ENCODE measurements at places on chromosomes 2 and 18.

DNA sequence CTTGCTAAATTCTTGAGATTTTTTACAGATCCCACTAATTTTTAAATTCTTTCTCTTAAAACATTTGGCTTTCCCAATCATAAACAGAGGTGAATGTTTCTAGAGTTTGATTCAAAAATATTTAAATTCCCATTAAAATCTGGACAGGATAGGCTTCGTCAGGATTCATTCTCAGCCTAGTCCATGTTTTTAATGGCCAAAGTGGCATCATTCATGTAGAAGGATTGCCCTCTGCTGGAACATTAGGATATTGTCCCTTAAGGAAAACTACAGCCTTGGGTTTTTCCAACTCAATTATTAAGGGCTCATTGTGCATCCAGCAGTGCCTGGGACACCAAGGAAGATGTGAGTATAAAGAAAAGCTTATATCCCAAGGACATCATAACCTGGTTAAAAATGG is 71.7 kb downstream of the TPGS2 start:
- DNase-seq, result peak; percentile 46

GRCh38 chr2:27830656-27831055 is 59.1 kb downstream of the MRPL33 start:
- no peak for DNase-seq

- DNase-seq, result no peak
Observed at GRCh38 chr2:30233271-30234009, 2.1 kb downstream of the LBH start.

GRCh38 chr2:143263066-143263625 is 133.9 kb downstream of the ARHGAP15 start:
- no peak for DNase-seq

DNA sequence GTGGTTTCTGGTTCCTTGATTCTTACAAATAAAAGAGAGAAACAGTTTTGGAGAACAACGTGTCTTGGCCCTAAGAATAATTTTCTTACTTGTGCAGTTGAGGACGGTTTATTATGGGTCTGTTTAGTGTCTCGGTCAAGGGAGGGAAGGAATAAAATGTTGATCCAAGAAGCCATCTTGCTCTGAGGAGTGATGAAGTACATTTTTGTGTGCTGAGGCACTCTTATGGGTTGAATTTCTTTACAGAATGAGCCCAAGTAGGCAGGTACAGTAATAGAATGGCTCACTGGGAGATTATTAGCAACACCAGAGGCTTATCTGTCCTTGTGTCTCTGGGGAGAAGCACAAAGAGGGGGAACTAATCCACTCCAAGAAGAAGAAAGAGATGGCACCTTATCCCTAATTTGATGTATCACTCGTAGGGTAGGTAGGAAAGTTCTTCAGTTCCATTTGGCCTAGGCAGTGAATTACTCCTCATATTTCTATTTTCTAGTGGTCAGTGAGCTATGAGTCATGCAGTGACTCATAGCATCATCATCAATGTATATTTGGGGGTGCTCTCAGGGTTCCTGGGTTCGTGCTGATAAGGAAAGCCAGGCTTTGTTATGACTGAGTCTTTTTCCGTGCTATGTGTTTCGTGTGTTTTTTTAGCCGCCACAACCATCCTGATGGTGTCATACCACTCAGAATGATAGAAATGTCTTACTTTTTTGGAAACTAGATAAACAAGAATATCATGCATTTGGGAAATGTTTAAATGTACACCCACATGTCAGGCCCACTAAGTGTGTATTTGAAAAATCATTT is 250.1 kb upstream of the CTAGE1 start:
- DNase-seq, result peak; percentile 73

DNA sequence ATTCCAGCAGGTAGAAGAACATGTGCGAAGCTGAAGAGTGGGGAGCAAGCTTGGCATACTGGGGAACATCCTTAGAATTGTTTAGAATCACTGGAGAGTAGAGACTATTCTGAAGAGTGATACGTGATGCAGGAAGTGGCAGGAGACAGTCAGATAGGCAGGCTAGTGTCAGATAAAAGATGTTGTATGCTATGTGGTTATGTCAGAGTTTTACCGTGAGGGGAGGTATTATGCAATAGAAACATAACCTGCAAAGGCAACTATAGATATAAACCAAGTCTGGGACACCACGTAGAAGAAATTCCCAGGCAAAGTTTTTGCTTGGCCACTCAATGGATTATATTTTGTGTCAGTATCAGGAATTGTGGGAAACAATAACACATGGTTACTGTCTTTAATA is 62.0 kb upstream of the ZSWIM2 start:
- no peak for DNase-seq

GRCh38 chr2:35298493-35298892 is 1057.1 kb upstream of the CRIM1 start:
- no peak for DNase-seq

- DNase-seq, result no peak
Observed at GRCh38 chr2:112174383-112174782, 36.2 kb downstream of the FBLN7 start.

DNA sequence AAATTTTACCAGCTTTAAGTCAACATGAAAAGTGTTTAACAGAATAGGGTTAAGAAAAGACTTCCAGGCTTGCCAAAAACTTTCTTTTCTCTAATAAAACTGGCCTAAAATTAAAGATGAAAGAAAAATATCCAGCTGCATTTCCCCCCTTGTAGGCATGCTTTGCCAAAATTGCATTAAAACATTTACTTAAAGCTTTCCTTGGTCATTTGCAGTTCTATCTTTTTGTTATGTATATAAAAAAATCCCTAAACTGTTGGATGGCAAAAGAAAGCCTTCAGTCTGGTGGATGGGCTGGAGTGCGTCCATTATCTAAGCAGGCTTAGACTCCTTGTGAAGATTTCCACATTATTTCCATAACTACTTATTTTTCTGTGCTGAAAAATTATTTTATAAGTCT is 105.4 kb upstream of the DSEL start:
- DNase-seq, result no peak

GRCh38 chr2:27214941-27215340 is 2.2 kb upstream of the CAD start:
- DNase-seq, result peak; percentile 33

GRCh38 chr2:2325516-2325915 is 5.6 kb downstream of the MYT1L start:
- DNase-seq, result no peak

DNA sequence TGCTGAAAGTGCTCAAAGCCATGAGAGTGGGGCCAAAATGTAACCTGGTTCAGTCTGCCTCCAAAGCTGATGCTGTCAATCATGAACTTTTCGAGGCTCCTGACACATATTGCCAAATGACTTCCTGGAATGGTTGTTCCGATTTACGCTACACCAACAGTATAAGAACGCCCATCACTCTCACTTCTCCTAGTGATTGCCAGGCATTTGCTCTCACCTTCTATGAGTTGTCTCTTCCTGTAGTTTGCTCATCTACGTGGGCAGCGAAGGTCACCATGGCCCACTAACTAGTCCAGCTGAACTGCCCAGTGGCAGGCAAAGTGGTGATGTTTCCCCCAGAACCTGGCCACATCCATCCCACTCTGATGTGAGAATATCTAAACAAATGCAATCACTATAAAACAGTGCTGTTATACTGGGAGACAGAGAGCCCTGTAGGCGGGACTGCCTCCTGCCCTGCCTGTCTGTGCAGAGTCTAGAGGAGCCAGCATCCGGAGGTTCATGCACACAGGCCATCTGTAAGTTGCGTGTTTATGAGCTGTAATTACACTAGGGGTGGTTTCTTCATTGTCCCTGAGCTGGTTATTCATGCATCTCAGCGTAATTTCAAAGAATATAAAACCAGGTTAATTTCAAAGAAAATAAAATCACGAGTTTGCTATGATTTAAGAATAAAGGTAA is 8.8 kb upstream of the CABLES1 start:
- DNase-seq, result no peak

DNA sequence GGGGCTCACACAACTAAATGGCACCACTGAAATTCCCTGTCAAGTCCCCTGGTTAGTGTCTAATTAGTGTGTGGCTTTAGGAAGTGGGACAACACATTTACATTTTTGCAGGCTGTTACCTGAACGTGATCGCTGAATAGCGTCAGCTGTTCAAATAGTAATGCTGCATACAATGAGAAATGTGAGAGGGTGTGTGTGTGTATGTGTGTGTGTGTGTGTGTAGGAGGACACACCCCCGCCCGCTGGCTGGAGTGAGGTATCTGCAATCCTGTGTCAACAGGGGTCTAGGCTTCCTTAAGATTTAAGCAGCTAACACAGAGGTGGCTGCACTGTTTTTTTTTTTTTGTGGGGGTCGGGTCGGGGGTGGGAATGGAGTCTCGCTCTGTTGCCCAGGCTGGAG is 4.8 kb upstream of the LYPD6B start:
- DNase-seq, result no peak

- no peak for DNase-seq
Observed at GRCh38 chr2:48328942-48329723, 200.8 kb upstream of the STON1 start.

GRCh38 chr2:144358374-144358964 is 161.4 kb downstream of the ZEB2 start:
- no peak for DNase-seq

- no peak for DNase-seq
Observed at GRCh38 chr2:119218478-119219064, 5.1 kb upstream of the STEAP3 start.

DNA sequence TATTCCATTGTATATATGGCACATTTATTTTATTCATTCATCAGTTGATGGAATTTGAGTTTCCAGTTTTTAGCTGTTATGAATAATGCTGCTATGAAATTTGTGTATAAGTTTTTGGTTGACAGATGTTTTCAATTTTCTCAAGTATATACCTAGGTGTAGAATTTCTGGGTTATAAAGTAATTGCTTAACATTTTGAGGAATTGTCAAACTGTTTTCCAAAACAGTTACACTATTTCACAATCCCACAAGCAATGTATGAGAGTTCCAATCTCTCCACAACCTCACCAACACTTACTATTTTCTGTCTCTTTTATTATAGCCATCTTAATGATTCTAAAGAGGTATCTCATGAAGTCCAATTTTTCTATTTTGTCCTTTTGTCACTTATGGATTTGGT is 12.5 kb upstream of the WDSUB1 start:
- DNase-seq, result no peak

DNA sequence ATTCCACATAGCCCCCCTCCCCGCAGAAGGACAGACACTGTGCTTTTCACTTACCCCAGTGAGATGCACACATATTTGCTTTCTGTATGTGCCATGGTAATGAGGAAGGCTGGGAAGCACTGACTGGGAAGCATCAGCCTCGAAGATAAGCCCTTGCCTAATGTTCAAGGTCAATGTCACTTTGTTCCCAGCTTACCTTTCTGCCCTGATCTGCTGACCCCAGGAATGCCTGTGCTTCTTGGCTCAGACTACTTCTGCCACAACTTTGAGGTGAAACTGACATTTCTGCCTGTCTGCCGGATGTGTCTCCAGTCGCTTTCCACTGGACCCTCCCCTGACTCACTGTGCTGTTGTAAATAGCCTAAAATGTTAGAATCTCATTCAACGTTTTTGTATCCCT is 183.8 kb downstream of the PTPRM start:
- DNase-seq, result no peak

DNA sequence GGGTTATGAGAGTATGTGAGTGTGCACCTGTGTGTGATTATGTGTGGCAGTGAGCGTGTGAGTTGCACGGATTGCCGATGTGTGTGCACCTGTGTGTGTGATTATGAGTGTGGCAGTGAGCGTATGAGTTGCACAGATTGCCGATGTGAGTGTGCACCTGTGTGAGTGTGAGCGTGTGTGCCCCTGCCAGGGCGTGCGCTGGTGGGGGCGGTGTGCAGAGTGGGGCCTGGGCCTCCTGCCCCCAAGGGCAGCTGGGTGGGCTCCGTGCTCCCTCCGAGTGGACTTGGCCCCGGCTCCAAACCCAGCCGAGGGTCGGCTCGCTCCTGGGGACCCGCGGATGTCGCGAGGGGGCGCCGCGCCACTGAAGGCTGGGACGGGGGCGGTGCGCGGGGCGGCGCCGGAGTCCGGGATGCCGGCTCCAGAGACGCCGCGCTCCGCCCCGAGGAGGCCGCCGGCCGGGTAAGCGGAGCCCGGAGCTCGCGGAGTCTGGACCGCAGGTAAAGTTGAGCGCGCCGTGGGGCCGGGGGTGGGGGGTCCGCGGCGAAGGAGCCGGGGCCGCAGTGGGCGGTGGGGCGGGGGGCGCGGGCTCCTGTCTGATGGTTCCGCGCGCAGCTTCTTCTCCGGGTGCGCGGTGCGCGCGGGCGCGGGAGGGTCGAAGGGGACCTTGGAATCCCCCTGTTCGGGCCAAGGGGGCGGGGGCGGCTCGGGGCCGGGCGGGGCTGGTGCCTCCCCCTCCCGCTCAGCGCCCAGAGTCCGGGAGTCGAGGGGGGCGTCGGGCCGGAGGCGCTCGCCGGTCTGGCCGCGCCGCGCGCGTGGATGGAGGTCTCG is at the start of gene KCNG2:
Gene KCNG2 (plus strand): TSS at position 421 of the 828 bp plus-strand sequence. CDS start 65,730 bp downstream, outside the sequence.
- no peak for DNase-seq

DNA sequence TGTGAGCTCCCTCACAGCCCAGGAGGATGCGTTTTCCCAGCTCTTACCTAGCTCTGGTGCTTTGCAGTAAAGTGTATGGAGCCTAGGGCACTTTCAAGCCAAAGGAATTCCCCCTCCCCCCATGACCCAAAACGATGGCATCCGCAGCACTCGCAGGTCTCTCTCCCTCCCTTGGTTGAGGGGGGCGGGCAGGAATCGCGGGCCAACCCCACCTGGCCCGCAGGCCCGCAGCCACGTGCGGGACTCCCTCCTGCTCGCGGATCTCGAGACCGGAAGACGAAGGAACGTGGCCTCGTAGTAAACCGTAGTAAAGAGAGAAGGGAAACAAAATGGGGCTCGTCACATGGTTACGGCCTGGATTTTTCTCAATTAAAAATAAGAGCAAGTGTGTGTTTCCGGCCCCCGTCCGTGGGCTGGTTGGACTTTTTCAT is 8.5 kb downstream of the IRS1 start:
- no peak for DNase-seq

- no peak for DNase-seq
Observed at GRCh38 chr2:52862801-52863200, 904.8 kb upstream of the CHAC2 start.

DNA sequence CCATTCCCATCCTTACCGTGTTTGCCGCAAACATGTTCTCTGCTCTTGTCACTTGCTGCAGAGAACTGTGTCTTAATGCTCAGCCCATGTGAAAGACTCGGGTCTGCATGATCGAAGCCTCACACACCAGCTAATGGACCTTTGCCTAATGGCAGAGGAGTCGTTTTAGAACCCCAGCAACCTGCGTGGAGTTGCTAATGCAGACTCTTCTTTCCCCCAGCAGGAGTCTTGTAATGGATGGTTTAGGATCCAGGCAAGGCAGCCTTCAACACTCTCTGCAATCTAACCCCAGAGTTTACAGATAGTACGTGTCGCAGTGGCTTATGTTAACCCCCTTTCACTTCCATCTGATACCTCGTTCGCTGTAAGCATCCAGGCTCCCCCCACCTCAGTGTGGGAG is 316.4 kb downstream of the AGAP1 start:
- DNase-seq, result no peak

GRCh38 chr2:234249873-234250272 is 199.4 kb downstream of the SPP2 start:
- DNase-seq, result peak; percentile 67

DNA sequence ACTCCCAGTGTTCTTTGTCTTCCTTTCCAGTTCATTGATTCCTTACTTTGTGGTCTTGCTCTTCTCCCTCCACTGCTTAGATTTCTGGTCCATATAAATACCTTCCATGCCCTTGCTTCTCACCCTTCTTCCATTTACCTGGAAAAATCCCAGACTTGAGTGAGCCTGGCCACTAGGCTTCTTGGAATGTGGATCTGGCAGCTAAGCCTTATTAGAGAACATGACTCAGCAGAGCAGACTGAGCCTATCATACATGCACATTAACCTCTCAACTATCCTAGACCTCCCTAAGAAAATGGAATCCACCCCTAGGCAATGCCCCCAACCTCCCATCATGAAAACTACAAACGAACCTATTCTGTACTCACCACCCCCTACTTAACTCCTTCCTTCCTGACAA is 127.7 kb downstream of the RHBDD1 start:
- DNase-seq, result peak; percentile 43

Data from AG09309 (cell line).